ENCODE measurements at places on chromosomes 2 and 18.

- no peak for DNase-seq
These were observed 119.1 kb downstream of the LYPD1 start for GRCh38 chr2:132550946-132551345.

DNA sequence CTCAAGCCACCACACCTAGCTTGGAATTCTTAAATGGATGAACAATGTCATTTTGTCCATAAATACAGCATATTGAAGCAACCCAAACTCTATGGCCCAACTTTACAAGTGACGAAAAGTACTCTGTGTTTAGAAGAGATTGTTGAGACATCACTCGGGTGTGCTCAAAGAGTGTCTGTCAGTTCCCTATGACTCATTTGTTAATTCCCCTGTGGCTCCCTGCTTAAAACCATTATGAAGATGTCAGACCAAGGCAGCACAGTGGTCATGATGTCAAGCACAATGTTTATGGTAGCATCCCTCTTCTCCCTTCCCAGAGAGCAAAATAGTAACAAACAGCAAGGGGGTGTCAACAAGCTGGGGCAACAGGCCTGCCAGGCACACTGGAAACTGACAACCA is 3.0 kb downstream of the LYG1 start:
- no peak for DNase-seq

DNA sequence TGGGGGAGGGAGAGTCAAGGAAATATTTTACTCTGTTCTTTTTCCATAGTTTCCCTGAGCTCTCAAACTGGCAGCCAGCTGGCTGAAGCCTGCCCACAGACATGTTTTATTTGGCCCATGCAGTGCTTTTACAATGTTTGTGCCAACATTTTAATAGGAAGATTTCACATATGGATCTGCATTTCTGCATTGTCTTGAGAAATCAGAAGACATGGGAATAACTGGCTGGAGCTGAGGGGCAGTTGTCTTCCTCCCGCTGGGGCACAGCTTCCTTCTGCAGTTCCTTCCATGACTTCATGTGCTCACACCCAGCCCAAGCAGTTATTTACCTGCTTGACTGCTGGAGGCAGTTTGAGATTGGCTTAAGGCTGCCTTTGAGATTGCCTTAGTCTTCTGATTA is 74.4 kb downstream of the PLCL1 start:
- DNase-seq: no peak

DNA sequence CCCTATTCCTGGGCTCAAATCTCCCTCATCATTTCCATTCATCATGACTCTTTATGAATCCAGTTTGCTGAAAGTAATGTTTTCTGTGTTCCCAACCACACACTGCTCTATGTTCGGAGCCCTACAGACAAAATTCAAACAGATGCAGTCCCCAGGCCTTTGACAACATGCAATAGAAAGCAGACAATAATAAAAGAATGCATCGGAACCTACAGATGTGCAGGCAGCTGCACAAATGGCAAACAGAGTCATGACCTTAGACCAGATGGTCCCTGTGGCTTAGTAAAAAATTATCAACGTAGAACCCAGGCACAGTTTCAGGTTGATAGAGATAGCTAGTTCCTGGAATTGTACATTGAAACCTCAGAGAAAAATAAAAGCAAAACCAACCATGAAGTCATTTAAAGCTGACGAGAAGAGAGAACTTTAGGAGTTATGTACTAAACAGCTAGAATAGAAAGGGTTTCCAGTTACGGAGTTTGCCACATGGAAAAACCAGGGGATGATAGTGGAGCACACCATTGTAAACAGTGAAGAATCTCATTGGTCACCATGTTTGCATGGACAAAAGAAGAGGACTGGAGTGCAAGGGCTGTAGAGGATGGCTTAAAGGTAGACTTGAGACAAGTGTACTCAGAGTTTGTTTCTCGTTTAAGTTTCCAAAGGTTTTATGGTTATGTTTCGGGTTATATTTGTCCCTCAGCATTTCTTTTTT is 23.2 kb upstream of the ACVR1 start:
- peak; percentile 36 for DNase-seq

DNA sequence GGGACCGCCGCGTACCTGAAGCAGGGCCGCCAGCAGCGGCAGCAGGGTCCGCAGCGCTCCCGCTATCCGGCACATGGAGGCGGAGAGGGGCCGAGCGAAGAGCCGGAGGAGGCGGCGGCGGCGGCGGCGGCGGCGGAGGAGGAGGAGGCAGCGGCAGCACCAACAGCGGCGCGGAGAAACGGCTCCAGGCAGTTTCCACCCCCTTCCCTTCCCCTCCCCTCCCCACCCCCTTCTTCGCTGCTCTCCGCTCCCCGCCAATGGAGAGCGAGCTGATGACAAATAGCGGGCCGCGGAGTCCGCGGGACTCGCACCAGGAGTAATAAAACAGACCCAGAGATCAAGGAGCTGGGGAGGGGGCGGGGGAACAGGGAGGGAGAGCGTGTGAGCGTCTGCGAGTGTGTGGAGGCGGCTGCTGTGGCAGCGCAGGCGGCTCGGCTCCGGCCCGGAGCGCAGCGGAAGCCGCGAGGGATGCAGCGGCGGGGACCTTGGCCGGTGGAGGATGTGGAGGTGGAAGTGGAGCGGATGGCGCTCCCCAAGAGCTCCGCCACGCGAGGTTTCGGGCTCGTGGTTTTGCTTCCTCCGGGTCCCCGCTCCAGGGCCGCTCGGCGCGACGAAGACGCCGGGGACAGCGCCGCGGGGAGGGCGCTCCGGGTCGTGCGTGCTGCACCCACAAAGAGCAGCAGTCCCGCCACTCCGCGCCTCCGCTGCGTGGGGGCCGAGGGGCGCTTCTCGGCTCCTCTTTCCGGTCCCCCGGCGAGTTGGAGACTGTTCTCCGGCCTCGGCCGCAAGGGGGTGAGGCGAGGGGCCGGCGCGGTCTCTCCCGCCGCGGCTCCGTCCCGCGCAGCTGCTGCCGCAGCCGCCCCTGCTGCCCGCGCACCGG is at the start of gene CDH2:
Gene CDH2, minus strand, starts transcription at position 183 of the 880 bp plus-strand sequence. Its CDS starts 108 bp downstream, at position 75.
- no peak for DNase-seq

DNA sequence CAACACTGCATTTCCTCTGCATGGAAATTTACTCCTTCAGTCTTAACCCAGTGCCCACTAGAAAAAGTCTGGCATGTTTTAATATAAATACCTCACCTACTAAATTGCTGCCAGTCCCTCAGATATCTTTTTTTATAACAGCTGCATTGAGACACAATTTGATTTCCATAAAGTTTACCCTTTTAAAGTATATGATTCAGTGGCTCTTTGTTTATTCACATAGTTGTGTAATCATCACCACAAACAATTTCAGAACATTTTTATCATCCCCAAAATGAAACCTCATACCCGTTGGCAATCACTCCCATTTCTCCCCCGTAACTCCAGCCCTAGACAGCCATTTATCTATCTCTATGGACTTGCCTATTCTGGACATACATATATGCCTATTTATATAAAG is 17.0 kb upstream of the FRZB start:
- DNase-seq: no peak

DNA sequence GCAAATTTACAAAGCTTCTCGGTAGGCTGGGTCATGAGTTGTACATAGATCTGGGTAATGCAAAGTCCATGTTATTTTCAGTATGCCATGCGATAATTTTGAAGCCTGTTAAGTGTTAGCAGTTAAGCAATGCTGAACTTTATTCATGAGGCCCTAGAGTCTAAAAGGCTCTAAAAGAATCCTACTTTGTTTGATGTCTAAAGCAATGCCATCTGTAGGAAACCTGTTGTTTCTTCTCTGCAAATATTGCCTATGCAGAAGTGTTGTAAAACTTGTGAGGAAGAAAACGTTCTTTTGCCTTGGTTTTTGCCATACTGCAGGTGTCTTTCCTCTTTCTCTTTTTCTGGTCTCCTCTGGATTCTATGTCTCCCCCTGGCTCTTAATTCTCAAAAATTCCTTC is 9.1 kb downstream of the ARHGAP15 start:
- DNase-seq: no peak

- DNase-seq: no peak
These were observed 103.5 kb downstream of the SMIM21 start for GRCh38 chr18:75323821-75324585.

DNA sequence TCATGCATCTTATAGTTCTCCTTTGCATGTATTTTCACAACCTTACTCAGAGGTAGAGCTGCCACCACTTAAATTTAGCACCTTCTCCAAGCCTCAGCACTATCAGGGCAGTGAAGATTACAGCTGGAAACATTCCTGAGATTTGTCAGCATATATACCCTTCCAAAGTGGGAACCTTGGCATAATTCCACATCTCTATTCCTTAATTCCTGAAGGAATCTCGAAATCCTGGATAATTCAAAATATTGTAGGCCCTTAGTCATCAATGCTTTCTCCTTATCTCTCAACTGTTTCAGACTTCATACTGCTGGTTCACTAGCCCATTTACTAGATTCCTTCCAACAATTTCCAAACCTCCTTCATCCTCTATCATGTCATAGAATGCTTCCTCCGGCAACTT is 87.4 kb downstream of the ITSN2 start:
- no peak for DNase-seq

- peak; percentile 88 for DNase-seq
These were observed 30.5 kb downstream of the B3GNT7 start for GRCh38 chr2:231425811-231426703.

- DNase-seq: no peak
These were observed 291.2 kb downstream of the ALPK2 start for GRCh38 chr18:58337686-58338085.

Measured in CD4-positive, alpha-beta T cell treated with Interleukin-17A for 1 hour (primary cell).